ENCODE measurements at places on chromosomes 16 and 17. TPM values are rescaled to one million over a fixed set of nuclear protein-coding genes. Genes with fewer than 3 reads are reported as not detected.

TBC1D3 gene
- not detected for total RNA-seq

NPIPA8 gene
- total RNA-seq, result 1.1 TPM

AIPL1 gene
- not detected for total RNA-seq

IGSF6 gene
- total RNA-seq, result not detected

CD300LB gene
- total RNA-seq, result 0.09 TPM

COX6A2 gene
- not detected for total RNA-seq

OR1A1 gene
- total RNA-seq, result not detected

HS3ST6 gene
- 1.3 TPM for total RNA-seq

CACNG5 gene
- not detected for total RNA-seq

SOX8 gene
- total RNA-seq, result 2.2 TPM

ADGRG1 gene
- 241 TPM for total RNA-seq

HELZ gene
- 11.7 TPM for total RNA-seq

C16orf92 gene
- not detected for total RNA-seq

KRTAP4-3 gene
- not detected for total RNA-seq

HCRT gene
- total RNA-seq, result not detected

KRT35 gene
- total RNA-seq, result not detected

TBX6 gene
- total RNA-seq, result 0.29 TPM

OR1F1 gene
- 0.29 TPM for total RNA-seq

PPL gene
- total RNA-seq, result 4.2 TPM

NOD2 gene
- total RNA-seq, result not detected
